ENCODE measurements at places on chromosomes 5 and 9. TPM values are rescaled to one million over a fixed set of nuclear protein-coding genes. Genes with fewer than 3 reads are reported as not detected.

DNA sequence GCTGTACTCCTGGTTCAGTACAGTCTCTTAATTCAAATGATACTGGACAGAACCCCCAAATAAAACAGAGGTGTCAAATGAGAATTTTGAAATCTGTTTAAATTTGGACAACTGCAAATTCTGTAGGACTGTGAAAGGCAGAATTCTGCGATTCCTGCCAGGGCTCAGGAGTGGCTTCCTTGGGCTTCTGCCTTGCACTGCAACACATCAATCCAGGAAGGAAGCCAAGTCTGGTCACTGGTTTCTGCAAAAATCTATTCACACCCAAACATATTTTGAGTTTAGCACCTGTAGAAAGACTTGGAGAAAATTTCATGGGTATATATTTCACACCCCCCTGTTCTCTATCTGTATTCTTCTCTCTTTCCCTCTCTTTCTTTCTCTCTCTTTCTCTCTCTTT lies 37.5 kb upstream of the FST start:
- no peak for DNase-seq

- no peak for DNase-seq
Observed at GRCh38 chr5:138603249-138603920, 28.2 kb upstream of the HSPA9 start.

GRCh38 chr9:116671605-116672004 lies 15.5 kb upstream of the TRIM32 start:
- no peak for DNase-seq

DNA sequence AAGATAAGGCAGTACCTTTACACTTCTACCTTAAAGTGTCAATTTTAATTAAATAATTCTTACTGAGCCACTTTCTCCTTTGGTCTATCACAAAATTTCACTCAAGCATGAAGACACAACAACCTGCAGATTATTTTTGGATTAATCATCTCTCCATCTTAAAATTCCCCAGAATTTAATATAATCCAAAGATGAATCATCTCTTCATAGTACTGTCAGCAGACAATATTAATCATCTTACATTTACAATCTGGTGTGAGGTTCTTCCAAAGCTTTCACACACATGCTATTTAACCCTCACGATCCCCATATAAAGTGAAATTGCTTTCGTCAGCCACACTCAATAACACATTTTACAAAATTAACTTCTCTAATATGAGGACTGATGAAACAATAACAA lies 43.0 kb downstream of the LHFPL2 start:
- no peak for DNase-seq

- DNase-seq = no peak
Observed at GRCh38 chr9:134366223-134367031, 40.2 kb downstream of the RXRA start.

DNA sequence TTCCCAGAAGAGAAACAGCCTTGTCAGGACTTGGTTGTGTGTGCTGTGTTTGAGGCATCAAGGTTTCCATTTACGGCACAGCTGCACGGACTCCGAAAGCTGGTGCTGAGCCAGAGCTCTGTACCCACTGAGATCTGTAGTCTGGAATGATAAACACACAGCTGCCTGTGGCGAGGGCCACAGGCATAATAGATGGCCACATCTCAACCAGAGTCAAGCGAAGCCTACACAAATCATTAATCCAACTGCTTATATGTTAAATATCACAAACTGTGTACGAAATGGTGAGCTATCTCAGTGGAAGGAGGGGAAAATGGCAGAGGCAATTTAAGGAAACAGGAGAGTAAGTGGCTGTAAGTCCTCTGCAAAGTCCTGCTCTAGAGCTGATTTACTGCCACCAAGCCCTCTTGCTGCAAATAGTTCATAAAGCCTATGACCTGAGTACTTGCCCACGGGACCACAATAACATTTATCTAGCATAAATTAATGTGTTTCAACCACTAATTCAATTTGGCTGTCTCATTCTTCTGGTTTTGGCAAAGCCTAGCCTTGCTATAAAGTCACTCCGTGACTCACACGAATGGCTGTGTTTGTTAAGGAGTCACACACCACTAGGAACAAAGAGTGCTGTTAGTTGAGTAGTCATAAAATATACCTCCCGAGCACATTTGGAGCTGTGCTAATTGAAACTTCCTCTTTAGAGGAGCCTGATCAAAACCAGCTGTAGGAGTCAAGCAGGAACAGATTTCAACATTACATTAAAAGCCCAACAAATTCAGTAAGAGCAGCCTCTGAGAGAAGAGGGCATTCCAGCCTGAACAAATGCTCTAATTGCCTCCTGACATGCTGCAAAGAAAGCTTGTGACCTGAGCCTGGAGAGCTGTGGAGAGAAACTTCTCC lies 738.6 kb upstream of the ZNF608 start:
- peak; percentile 8 for DNase-seq

DNA sequence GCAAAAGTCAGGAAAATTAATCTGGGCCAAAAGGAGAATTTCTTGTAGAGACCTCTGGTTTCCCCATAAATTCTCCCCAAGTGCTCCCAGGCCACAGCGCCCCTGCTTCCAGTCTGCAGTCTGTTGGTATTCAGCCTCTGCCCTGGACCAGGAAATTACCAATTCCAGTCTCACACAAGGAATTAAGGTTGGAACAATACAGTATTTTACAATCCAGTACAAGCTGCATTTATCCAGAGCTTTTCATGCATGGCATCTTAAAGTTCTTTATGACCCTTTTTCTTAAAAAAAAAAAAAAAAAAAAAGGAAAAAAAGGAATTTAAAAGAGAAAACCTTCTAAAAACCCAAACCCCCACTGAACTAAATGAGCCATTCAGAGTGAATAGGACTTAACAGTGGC lies 139.6 kb upstream of the RANBP3L start:
- DNase-seq = no peak

GRCh38 chr9:38727497-38728001 lies 7.6 kb upstream of the FAM240B start:
- DNase-seq = no peak

- no peak for DNase-seq
Observed at GRCh38 chr5:92119110-92119509, 736.0 kb upstream of the ARRDC3 start.

GRCh38 chr9:33375841-33376321 lies 26.5 kb downstream of the AQP7 start:
- no peak for DNase-seq

GRCh38 chr9:90505695-90506094 lies 136.9 kb downstream of the DIRAS2 start:
- no peak for DNase-seq

GRCh38 chr9:114114364-114114763 lies 15.3 kb upstream of the KIF12 start:
- no peak for DNase-seq

- no peak for DNase-seq
Observed at GRCh38 chr5:111229221-111229835, 5.1 kb downstream of the CAMK4 start.

Gene FBP1
- 0.76 TPM for total RNA-seq

Gene OR1Q1
- not detected for total RNA-seq

Gene DDX4
- total RNA-seq = 0.57 TPM

Gene DMRT3
- 0.05 TPM for total RNA-seq

Gene LCP2
- total RNA-seq = 73.7 TPM

Gene PDZD2
- 4.4 TPM for total RNA-seq

Gene UBE2R2
- 13.6 TPM for total RNA-seq

Gene NPR3
- 4.9 TPM for total RNA-seq
